ENCODE measurements at places on chromosomes 7 and 10.

DNA sequence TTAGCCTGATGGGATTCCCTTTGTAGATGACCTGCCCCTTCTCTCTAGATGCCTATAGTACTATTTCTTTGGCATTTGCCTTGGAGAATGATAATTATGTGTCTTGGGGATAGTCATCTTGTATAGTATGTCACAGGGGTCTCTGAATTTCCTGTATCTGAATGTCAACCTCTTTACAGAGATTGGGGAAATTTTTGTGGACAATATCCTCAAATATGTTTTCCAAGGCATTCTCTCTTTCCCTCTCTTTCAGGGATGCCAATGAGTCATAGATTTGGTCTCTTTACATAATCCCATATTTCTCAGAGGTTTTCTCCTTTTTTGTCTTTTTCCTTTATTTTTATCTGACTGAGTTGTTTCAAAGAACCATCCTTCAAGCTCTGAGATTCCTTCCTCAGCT lies 99.4 kb downstream of the CTNNA3 start:
- no peak for DNase-seq

GRCh38 chr10:112588225-112588990 lies 141.4 kb downstream of the VTI1A start:
- DNase-seq = no peak

- no peak for DNase-seq
Measured at GRCh38 chr10:124032971-124033886, 60.2 kb downstream of the CHST15 start.

DNA sequence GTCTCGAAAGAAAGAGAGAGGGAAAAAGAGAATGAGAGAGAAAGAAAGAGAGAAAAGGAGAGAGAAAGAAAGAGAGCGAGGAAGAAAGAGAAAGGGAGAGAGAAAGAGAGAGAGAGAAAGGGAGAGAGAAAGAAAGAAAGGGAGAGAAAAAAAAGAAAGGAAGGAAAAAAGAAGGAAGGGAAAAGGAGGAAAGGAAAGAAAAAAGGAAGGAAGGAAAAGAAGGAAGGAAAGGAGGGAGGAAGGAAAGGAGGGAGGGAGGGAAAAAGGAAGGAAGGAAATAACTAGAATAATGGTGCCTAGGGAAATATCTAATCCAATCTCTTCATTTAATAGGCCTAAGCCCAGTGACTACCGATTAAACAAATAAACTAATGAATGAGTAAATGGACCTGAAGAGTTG lies 85.4 kb upstream of the LYZL1 start:
- no peak for DNase-seq

GRCh38 chr7:144503215-144503614 lies 99.7 kb upstream of the NOBOX start:
- DNase-seq = no peak

DNA sequence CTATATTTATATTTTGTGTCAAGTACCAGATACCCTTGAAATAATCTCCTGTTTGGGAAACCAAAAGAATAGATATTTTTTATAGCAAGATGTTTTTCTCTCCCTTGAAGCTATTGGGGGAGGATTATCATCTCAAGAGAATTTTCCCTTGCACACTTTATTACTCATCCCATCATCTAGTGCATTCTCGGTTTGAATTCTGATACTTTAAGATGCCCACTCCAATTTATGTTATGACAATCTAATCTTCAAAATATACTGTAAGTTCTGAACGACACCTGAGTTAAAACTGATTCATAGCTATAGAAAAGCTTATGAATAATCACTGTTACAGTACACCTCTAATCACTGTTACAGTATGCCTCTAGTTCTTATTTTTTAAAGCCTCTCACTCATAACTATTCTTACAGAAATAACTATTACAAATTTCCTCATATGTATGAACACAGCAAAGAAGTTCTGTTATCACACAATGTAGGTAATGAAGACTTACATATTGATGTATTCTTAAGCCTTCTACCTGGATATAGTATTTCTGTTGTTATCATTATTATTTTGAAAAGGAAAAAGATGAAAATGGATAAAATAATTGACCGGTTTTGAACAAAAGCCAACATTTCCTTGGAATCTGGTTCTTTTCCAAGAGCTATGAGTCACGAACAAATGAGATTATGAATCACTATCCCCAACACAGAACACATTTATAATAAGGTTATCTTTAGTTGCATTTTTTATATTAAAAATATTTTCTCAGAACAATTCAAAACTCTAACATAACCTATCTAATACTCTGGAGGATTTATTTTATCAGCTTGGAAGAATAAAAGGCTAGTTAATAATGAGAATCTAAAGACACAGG lies 72.3 kb upstream of the FAM13C start:
- no peak for DNase-seq

DNA sequence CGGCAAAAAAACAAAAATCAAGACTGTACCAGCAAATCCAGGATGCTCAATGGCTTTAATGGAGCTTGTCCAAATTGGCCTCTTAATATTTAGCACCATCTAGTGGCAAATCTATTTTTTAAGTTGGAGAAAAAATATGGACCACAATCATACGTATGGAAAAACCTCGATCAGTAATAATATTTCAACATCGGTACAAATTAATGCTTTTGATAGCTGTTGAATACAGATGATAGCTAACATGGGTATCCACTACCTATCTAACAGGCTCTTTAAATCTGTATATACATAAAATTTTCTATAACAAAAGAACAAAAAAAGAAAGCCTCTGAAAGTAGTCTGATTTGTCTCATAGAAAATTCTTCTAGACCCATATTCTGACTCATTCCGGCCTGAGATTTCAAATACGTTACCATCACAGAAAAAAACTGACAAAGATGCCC lies 29.2 kb downstream of the COA1 start:
- DNase-seq = peak; percentile 70

- DNase-seq = peak; percentile 41
Measured at GRCh38 chr10:31129271-31129670, 97.6 kb upstream of the ZNF438 start.

DNA sequence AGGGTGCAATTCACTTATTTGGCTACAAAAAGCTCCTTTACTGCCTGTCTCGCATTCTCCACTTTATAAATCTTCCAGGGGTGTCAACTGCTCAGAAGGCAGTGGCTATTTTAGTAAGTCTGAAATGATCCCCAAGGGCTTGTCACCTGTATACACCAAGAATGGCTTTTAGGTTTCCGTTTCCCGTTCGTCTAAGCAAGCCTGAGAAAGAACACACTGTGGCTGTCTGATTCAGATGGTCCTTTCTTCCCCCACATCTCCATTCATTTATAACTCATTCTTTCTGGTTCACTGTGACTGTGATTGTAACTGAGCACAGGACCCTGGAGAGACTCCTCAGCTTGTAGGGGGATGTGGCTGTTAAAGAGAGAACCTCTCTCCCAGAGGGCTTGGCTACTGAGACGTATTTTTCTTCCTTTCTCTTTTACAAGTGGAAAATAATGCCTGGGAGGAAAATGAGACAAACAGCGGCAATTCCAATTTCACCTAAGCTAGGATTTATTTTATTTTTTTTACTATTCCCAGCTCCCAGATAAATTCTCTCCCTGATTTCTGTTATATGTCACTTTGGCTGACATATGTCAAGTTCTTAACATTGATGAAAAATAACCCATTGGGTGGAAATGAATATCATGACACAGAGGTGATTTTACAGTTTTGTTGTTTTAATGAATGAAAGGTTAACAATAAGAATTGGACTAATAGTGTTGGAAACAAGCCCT lies 129.3 kb downstream of the FAM107B start:
- DNase-seq = no peak

DNA sequence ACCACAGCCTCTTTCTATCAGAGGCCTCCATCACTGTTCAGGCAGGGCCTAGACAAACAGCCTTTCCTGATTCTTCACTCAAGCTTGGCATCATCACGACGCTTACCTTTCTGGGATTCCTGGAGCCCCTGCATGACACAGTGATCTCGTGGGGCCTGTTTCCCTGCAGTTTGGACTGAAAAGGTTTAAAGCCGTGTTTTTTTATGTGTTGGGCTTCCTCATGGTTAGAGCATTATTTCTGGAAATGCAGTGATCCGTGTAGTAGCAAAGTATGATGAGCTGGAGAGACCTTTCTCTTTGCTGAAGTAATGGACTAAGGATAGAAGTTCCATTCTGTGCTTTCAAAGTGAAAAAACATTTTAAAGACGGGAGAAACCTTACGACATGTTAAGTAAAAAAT lies 169.1 kb downstream of the BMPER start:
- no peak for DNase-seq

DNA sequence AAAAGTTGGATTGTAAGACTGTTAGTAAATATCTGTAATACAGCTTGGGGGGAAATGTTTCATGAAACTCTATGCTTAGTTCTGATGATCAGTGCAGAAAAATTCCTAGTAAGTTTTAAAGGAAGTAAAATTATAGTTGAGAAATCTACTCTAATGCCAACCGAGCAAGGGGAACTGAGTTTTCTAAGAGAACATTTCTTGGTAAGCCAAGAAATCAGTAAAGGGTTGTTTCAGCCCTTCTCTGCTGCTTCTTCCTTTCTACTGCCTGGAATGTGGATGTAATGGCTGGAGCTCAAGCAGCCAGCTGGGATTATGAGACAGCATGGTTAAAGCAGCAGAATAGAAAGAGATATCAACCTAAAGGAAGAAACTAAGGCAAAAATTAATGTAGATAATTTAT lies 15.9 kb upstream of the AKR1B1 start:
- no peak for DNase-seq

- no peak for DNase-seq
Measured at GRCh38 chr10:42476101-42476500, 162.3 kb downstream of the ZNF33B start.

- peak; percentile 77 for DNase-seq
Measured at GRCh38 chr7:138008588-138009349, 6.9 kb upstream of the CREB3L2 start.

- DNase-seq = peak; percentile 10
Measured at GRCh38 chr7:102288285-102288930, 1.7 kb downstream of the SH2B2 start.

DNA sequence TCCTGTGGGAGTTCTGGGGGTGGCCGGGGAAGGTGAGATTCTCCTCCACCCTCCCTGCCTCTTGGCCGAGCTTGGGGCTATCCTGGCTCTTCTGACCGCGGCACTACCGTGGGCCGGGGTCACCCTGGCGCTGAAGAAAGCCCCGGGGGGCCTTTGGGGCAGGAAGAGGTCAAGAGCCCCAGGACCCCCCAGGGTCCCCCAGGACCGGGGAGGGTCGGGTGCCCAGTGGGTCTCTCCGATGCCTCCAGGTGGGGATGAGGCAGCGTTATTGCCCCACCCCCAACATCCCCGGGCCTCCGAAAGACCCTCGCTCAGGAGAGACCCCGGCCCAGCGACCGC lies 439 bp upstream of the KNDC1 start:
- no peak for DNase-seq

- no peak for DNase-seq
Measured at GRCh38 chr10:130545697-130546096, 409.5 kb downstream of the GLRX3 start.

GRCh38 chr10:84397735-84398144 lies 69.4 kb downstream of the CCSER2 start:
- no peak for DNase-seq

DNA sequence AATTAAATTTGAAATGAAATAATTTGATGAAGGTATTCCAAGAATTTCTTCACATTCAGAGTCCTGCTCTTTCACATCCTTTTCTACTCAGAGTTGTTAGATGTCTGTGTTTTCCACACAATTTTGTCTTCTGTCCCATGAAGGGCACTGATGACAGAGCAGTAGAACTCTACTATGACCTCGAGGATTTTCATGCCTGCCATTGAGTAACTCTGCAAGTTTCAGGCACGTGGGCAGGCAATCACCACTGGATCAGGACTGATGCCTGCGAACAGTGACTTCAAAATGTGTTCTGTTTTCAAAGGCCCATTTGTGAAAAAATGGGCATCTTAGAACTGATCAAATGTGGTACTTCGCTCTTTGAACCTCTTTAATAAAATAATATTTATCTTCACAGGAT lies 91.1 kb downstream of the CDK6 start:
- DNase-seq = no peak

DNA sequence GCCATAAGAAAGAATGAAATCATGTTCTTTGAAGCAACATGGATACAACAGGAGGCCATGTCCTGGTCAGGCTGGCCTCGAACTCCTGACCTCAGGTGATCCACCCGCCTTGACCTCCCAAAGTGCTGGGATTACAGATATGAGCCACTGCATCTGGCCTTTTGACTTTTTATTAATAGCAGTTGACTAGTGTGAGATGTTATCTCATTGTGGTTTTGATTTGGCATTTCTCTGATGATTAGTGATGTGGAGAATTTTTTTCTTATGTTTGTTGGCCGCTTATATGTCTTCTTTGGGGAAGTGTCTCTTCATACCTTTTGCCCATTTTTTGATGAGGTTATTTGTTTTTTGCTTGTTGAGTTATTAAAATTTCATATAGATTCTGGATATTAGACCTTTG lies 400.9 kb downstream of the SUGCT start:
- no peak for DNase-seq

- no peak for DNase-seq
Measured at GRCh38 chr7:92988051-92988450, 129.7 kb downstream of the SAMD9 start.

DNA sequence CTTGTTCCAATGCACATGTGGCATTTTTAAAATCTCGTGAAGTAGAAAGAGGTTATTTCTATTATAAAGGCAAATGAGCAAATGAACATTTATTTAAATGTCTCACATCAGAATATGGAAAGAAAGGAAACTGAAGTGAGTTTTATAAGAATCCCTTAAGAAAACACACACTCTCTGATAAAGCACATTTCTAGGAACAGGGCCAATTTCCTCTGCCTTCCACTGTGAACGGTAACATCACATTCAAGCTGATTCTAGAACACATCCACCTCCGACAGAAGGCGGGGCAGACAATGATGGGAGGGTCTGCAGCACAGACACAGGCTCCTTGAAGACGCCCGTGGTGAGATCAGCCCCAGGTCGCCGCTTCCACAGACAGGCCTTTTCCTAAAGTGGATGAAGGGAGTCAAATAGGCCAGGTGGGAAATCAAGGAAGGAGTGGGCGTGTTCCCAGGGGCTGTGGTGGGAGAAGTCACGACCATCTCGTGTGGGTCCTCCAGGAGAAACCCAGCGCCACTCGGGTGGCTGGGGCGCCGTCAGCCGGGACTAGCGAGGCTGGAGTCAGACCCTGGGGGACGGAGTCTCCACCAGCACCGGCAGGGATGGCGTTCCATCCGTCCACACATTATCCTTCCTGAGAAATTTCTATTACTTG lies 31.1 kb downstream of the PITRM1 start:
- no peak for DNase-seq
